ENCODE measurements at places on chromosomes 11 and 22. TPM values are rescaled to one million over a fixed set of nuclear protein-coding genes. Genes with fewer than 3 reads are reported as not detected.

The LRRN4CL gene
- polyA plus RNA-seq = 21.8 TPM

The ZP1 gene
- polyA plus RNA-seq = not detected

The MB gene
- polyA plus RNA-seq = 334 TPM

The TRPM5 gene
- not detected for polyA plus RNA-seq

The HORMAD2 gene
- polyA plus RNA-seq = not detected

The SLC25A45 gene
- 5.4 TPM for polyA plus RNA-seq

All from muscle of back (tissue), 13 donors.